ENCODE measurements at places on chromosomes 12 and 14.

DNA sequence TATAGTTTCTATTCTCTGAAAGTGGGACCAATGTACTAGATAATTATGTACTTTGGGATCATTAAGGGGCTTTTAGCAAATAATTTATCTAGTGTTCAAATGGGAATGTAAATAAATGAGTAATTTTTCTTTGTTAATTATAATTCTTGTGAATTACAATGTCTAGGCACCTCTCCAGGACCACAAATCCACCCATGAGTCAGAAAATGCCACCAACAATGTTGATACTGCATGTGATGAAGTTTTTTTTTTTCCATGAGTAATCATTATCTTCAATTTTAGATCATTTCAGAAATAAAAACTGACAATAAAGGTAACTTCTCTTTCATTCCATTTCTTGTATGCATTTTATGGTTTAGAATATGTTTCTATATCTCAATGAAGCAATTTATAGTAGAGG lies 470.3 kb downstream of the VRK1 start:
- DNase-seq = no peak

DNA sequence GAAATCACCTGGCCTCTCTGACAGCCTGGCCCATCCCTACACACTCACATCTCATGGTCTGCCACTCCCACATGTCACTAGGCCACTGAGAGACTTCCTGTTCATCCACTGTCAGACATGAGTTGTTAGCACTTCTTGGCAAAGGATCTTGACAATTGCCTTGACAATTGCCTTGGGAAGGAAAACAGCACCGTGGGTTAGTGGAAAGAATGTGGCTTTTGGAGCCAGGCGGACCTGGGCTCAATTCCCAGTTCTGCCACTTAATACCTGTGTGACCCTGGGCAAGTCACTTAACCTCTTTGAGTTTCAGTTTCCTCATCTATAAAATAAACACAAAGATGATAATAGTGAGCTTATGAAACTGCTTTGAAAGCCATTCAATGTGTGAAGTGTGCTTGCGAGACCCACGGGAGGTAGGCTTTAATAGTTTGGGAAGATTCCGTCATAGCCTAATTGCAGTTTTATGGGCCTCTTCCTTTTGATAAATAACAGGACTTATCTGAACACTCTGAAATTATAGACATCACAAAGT lies 250.4 kb downstream of the C12orf75 start:
- no peak for DNase-seq

DNA sequence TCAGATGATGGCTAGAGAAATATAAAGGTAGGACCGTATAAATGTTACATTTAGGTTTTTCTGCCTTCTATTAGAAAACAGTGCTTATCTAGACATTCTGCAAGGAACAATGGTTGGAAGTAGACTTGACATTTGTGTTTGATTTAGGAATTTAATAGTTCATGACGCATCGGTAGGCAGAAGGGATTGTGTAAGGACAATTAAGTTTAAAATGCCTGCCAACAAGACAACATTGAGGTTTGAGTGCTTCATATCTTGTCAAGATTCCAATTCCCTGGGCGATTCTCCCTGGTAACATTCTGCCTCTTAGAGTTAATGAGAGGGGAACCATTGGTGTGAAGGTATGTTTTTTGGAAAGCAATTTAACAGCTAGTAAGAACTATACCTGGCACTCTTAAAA lies 186.8 kb upstream of the RBM19 start:
- DNase-seq = no peak

DNA sequence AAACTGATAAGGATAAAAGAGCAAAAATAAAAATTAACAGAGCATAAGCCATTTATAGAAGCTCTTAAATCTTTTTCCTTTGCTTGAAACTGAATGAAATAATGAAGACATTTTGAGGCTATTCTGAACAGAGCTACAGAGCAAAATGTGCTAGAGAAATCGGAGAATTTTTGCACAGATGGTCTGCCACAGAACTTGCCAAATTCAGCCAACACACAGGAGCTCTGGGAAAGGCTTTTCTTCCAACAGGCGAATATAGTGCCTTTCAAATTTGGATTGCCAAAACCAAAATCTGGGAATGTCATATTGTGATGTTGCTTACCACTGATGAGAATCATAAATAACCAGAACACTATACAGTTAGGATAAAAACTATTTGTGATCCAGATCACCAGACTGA lies 406.3 kb downstream of the RPL10L start:
- DNase-seq = no peak

Measured in stimulated activated CD8-positive, alpha-beta memory T cell treated with anti-CD3 and anti-CD28 coated beads, Interleukin-15, amount 100 ng/mL, for 24 hours (primary cell).